ENCODE measurements at places on chromosomes 1 and 21.
A peak's percentile ranks its signal among the peaks of the same experiment; 100 is the strongest.

GRCh38 chr1:56837244-56837939 lies 17.2 kb upstream of the C8A start:
- no peak for DNase-seq

DNA sequence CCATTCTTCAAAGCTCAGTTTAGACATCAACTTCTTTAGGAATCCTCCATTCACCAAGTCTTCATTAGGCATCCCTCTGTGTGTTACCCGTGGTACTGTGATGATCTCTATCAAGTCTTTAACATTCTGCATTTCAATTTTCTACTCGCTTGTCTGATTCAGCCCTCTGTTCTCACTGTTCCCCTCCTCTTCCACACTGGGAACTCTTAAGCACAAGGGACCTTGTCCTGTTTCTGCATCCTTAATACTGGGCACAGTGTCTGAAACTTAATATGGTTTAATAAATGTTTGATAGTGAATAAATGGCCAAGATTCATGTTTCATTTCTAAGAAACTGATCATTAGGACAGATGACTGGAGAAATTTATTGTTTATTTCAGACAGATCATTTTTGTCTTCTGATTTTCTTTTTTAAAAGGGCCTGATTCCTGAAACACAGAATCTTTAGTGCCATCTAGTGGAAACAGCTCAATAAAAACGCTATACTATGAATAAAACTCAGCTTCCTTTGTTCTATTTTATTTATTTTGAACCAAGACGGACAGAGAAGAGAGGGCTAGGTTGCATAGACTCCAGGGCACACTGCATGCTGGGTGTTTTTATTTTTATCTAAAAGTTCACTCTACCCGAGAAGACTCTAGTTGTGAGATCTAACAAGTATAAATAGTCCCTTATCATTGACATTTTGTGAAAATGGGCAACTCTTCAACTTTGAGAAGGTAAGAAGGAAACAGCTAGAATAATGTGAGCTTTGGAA lies 7.0 kb upstream of the TRIM45 start:
- no peak for DNase-seq

GRCh38 chr1:210691039-210691610 lies 362.4 kb downstream of the HHAT start:
- DNase-seq, result no peak

DNA sequence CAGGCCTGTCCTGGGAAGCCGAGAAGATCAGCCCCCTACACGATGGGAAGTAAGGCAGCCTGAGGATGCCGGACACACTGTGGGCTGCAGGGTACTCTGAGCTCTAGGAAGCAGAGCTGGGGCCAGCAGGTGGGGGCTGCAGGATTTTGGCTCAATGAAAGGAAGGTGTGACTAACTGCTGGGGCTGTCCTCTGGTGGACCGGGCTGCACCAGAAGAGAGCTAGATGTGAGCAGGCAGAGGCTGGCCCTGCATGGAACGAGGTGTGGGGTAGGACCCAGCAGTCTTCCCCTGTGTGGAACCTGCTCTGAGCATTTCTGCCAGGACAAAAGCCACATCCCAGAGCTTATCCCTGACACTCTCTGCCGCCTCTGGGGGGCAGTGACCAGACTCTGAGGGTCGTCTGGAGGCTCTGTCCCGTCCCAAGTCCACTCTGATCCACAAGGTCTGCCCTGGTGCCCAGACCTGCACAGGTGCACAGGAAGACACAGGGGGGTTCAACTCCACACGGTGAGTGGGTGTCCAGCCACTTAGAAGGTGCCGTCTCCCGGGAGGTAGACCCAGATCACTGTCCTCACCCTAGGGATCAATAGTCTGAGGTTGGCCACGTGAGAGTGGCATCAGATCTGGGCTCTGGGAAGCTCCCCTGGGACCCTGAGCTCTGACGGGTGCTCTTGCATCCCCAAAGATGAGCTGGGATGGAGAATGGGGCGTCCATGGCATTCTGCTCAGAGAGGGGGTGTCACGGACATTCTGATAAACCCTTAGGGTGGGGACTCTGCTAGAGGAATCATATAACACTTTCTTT lies 187.6 kb upstream of the VAMP3 start:
- no peak for DNase-seq

DNA sequence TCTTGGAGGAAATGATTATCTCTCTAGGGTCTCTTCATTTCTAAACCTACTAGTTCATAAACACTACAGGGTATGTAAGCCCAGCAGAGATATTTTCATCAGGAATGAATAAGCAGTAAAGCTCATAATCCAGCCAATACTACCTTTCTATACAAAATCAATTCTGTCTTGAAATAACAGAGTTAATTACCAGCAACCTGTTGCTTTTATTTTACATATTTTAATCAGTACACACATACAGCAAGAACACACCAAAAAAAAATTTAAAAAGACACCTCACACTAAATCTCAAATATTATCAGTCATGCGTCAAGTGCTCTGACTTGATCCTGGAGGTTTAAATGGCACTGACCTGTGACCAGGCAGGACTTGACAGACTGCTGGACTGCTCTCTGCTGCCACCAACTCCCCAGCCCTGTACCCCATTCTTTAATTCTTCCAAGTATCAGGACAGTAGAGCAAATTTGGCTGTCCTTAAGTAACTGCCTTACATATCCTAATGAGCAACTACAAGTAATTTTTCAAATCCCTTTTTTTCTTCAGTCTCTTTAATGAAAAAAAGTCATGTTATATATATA lies 98.5 kb downstream of the CDC42BPA start:
- DNase-seq, result no peak

GRCh38 chr1:183070923-183071618 lies 47.9 kb downstream of the LAMC1 start:
- DNase-seq, result no peak

GRCh38 chr1:100232156-100232555 lies 17.5 kb downstream of the DBT start:
- no peak for DNase-seq

DNA sequence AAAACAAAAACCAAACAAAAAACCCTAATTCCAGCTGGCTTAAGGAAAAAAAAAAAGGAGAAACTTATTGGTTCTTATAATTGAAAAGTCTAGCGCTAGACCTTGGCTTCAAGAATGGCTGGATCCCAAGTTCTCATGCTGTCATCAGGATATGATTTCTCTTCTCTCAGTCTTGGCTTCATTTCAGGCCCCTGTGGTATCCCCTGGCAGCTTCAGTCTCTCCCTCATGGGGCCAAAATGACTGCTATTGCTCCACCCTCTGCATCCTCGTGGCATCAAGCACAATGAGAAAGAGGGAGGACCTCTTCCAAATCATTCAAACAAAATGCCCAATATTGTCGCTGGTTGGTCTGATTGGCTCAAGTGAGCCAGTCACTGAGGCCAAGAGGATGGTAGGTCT lies 80.7 kb downstream of the GIPC2 start:
- DNase-seq, result no peak

- no peak for DNase-seq
These were observed 155.9 kb downstream of the ZNF281 start for GRCh38 chr1:200253774-200254495.

GRCh38 chr1:1014799-1015681 lies 1.7 kb downstream of the ISG15 start:
- no peak for DNase-seq

GRCh38 chr1:154325583-154326545 lies 539 bp downstream of the ATP8B2 start:
- peak; percentile 57 for DNase-seq

DNA sequence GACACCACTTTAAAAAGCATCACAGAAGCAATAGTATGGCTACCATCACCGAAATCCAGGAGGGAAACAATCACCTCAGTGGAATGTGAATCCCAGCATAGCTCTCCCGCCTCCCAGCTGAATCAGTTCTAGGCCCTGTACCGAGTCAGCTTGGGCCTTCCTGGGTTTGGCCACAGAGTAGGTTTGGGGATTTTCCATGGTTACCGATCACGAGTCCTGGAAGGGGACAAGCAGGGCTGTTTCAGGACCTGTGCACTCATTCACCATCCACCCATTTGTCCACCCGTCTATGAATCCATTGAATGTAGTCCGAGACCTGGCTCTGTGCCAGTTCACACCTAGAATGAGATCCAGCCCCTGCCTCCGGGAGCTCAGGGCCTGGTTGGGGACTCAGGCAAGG lies 94.2 kb downstream of the ARHGEF10L start:
- DNase-seq, result no peak

GRCh38 chr21:36628761-36629460 lies 70.0 kb upstream of the SIM2 start:
- no peak for DNase-seq

GRCh38 chr21:42404539-42404938 lies 837 bp downstream of the UBASH3A start:
- DNase-seq, result no peak

- no peak for DNase-seq
These were observed 88.6 kb downstream of the GPATCH2 start for GRCh38 chr1:217542136-217542777.

DNA sequence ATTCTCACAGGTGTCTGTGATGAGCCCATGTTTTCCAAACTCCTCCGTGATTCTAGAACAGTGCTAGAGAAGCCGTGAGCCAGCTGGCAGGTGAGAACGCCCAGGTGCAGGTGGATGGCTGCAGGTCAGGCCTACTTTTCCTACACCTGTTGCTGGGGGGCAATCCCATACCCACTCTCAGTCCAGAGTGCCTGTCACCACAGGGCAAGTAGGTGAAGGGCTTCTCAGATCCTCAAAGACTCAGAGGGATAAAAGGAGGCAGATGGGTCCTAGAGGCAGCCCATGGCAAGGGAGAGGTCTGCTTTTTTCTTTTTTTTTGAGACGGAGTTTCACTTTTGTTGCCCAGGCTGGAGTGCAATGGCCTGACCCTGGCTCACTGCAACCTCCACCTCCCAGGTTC lies 50.7 kb upstream of the H6PD start:
- no peak for DNase-seq

Measured in upper lobe of left lung (tissue), 6 donors.